ENCODE measurements at places on chromosomes 1 and 21. TPM values are rescaled to one million over a fixed set of nuclear protein-coding genes. Genes with fewer than 3 reads are reported as not detected.

DNA sequence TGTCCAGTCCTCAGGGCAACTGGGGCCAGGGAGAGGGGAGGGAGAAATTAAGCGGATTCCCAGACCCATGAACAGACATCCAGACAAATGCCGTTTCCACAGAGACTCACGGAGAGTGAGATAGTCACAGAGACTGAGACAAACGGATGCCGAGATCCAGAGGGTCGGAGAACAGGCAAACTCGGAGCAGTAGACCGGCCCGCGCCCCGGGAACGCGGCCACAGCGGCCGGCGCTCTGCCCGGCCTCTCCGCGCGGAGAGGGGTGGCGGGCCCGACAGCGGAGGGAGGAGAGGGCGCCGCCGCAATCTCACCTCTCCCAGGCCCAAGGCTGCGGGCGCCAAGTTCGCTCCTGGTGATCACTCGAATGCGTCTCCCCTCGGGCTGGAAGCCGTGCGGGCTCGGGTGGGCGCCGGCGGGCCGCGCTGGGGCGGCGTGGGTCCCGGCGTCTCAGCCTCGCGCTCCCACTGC, 831 bp upstream of the FOXD2 start:
- DNase-seq = no peak

GRCh38 chr1:245153081-245153551, 1.7 kb upstream of the KIF26B start:
- DNase-seq = no peak

DNA sequence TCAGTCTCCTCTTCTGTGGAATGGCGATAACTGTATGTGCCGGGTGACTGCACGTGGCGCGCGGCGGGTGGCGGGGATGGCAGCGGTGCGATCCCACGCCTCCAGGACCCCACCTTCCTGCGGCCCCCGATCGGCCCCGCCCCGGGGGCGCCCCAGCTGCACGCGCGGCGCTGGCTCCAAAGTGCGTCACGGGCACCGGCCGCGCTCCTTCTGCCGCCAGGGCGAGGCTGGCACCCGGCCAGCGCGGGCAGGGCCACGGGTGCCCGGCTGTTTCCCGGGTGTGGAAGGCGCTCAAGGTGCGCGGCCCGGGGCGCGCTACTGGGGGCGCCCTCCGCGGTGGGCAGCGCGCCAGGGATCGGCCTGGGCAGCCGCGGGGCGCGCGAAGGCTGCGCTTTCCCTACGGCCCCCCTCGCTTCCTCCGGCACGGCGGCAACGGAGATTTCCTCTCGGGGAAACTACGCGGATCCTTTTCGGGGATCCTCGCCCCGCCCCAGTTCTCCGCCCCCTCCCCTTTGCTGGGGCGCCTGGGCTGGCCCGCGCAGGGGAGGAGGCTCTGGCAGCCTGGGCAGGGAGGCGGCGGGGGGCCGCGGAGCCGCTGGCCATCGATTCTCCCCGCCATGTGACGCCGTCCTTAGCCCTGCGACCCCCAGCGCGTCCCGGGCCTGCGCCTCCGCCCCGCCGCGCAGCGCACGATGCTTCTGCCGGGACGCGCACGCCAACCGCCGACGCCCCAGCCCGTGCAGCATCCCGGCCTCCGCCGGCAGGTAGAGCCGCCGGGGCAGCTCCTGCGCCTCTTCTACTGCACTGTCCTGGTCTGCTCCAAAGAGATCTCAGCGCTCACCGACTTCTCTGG, at the start of gene EVA1C:
Gene EVA1C (plus strand): TSS at position 545 of the 853 bp plus-strand sequence. CDS start 148 bp downstream, at position 693.
- no peak for DNase-seq

GRCh38 chr1:82141390-82141789, 340.7 kb downstream of the ADGRL2 start:
- no peak for DNase-seq

The SLC2A5 gene
- total RNA-seq = 0.32 TPM

Data from omental fat pad (tissue), 4 donors.